Activated CD8-positive, alpha-beta memory T cell treated with anti-CD3 and anti-CD28 coated beads, Interleukin-2, amount 50 U/mL, for 48 hours (primary cell): ENCODE measurements at places on chromosomes 4 and X.

- no peak for DNase-seq
Observed at GRCh38 chrX:130051176-130051845, 59.0 kb downstream of the ELF4 start.

GRCh38 chrX:107743995-107744394 is 31.6 kb downstream of the TSC22D3 start:
- DNase-seq, result no peak

DNA sequence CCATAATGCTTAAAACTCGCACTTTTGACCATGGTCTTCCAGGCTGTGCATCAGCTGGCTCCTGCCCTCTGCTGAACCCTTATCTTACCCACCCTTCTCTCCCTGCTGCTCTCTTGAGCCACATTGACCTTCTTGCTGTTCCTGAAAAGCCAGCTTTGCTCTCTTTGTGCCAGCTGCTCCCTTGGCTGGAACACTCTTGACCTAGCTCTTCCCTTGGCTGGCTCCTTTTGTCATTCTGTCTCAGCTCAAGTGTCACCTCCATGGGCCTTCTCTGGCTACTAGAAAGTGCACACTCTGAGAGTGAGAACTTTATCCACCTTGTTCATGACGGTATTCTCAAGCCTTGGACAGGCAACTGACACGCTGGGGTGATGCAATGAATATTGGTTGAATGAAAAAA is 112.1 kb downstream of the MGST2 start:
- DNase-seq, result no peak

GRCh38 chr4:158051401-158052235 is 121.2 kb downstream of the GASK1B start:
- DNase-seq, result no peak

GRCh38 chrX:148649145-148649795 is 148.9 kb downstream of the AFF2 start:
- no peak for DNase-seq

GRCh38 chr4:117491516-117491915 is 406.1 kb upstream of the TRAM1L1 start:
- DNase-seq, result no peak

DNA sequence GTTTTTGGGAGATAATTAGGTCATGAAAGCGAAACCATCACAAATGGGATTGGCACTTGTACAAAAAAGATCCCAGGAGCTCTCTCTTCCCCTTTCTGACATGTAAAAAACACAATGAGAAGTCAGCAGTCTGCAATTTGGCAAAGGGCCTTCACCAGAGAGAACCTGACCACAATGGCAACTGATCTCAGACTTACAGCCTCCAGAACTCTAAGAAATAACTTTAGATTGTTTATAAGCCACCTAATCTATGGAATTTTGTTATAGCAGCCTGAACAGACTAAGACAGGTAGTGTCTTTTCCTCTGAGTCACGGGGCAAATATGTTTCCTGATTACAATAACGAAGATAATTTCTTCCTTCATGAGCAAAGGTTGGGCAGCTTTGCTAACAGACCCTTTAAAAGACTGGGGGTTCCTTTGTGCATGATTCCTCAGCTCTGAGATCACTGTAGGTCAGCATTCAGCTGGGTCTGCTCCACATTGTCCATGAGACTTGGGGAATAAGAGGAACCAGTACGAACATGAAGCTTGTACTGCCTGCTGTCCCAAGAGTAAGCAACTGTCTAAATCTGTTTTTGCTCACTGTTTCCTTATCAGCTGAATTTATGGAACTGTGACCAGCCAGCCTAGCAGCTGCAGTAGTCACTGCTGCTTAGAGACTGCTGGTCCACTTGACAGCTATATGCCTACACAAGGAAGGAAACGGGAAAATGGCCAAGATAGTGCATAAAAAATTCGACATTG is 191.6 kb downstream of the ANAPC10 start:
- no peak for DNase-seq

GRCh38 chr4:71683309-71683708 is 100.6 kb downstream of the GC start:
- no peak for DNase-seq

GRCh38 chr4:172709376-172709775 is 459.2 kb upstream of the GALNT7 start:
- no peak for DNase-seq

DNA sequence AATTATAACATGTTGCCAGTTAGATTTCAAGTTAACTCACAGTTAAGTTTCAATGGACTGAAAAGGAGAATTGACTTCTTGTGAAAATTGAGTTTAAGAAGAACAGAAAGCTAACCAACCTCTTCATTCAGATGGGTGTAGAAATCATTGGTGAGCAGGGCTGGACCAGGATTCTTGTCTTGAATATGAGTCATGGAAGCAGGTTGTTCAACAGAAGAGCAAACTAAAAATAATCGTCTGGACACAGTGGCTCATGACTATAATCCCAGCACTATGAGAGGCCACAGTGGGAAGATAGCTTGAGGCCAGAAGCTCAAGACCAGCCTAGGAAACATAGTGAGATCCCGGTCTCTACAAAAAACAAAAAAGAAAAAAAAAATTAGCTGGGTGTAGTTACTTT is 98.2 kb downstream of the ARSJ start:
- DNase-seq, result no peak

DNA sequence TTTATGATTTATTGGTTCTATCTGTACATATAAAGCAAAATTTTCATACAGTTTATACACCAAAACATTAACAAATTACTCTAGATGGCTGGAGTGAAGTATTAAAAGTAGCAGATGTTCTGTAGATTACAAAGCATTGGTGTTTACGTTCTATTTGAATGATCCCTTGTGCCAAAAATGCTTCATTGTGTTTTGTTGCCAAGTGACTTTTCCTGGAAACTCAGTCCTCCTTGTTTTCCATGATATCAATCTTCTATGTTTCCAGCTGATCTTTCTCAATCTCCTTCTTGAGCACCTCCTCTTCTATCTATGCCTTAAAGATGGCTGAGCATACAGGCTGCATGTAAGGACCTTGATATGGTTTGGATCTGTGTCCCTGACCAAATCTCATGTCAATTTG is 263.6 kb upstream of the CTSO start:
- no peak for DNase-seq

DNA sequence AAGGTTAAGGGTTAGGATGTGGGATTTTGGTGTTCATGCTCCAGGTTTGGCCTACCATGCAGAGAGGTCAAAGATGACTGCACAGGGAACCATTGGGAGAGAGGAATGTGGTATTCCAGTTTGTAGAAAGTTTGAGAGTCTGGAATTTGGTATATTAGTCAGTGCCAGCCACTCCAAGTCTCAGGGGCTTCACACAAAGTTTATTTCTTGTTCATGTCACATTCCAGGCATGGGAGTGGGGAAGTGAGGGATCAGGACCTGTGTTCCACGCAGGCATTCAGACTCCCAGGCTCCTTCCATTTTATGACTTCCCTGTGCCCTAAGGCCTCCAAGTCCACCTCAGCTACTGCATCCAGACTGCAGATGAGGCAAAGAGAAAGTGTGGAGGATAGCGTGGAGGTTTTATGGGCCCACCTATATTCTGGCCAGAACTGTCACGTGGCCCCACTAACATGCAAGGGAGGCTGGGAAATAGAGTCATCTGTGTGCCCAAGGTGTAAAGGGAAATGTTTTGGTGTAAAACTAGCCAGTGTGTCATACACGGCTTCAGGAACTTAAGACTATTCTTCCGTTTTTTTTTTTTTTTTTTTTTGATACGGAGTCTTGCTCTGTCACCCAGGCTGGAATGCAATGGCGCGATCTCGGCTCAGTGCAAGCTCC is 140.6 kb upstream of the SCML1 start:
- no peak for DNase-seq

GRCh38 chr4:120773641-120774040 is 148.9 kb downstream of the PRDM5 start:
- no peak for DNase-seq

DNA sequence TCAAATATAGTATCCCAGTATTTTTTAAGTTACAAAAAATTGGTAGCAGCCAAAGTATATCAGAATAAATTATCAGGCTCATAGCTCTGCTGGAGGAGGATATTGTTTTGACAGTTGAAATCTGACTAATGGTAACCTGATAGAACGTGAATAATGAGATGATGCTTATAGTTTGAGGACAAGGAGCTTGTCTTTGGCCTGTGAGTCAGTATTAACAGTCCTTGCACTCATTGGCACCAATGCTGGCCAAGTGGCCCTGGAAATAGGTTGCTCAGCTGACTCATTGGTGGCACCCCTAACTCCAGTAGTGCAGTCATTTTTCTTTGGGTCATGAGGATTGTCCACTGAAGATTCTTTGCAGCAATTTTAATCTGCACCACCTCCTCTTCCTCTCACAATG is 203.3 kb upstream of the JADE1 start:
- no peak for DNase-seq

GRCh38 chrX:152070144-152070543 is 68.2 kb downstream of the MAGEA10 start:
- no peak for DNase-seq

DNA sequence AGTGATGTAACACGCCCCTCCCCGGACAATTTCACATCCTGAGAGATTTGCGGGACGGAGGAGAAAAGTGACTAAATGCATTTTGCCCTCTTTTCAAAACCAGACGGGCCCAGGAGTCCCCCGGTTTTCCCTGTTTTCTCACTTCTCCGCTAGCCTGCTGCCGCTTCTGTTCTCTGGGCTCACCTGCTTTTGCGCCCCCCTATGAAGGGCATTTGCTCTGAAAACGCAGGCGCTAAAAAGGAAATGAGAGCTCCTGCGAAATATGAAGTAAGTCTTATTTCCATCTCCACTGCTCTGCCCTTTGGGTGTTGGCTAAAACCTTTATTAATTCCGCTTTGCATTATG is 613 bp upstream of the TMEM47 start:
- no peak for DNase-seq

GRCh38 chr4:141109983-141110382 is 23.3 kb downstream of the RNF150 start:
- DNase-seq, result no peak

DNA sequence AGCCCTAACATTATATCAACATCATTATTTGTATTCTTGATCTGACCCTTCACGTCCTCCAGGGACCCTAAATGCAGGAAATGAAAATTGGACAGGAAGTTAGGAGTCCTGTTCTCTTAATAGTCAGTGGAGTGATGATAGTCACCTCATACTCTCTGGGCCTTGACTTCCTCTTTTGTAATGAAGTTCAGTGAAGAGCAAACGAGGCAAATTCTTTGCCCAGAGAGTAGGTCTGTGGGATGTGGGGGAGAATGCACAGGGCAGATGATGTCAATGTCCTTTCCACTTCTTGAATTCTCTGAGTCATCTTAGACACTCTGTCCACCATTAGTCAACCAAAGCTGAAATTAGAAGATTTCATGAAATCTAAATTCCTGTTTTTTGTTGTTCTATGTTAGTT is 17.1 kb upstream of the GPRIN3 start:
- no peak for DNase-seq

DNA sequence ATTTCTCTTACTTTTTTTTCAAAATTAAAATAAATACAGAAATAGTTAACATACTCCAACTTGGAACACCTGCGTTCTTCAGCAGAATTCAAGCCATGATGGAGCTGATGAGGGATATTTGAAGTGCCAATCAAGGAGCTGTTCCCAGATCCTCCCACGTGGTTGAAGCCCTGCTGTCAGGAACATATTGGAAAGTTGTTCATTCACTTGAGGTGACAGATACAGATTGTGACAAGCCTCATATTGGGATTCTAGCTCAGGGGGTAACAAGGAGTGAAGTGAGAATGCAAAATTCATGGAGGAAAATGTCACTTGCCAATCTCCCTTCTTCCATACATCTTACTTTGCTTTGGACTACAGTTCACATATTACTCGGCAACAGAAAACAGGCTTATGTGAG is 2670.8 kb downstream of the PCDH7 start:
- no peak for DNase-seq

GRCh38 chr4:16415751-16416150 is 189.5 kb upstream of the TAPT1 start:
- no peak for DNase-seq

GRCh38 chrX:103063191-103063845 is 653 bp downstream of the BEX1 start:
- DNase-seq, result no peak

- DNase-seq, result no peak
Observed at GRCh38 chr4:121709766-121710405, 13.1 kb upstream of the ANXA5 start.

- DNase-seq, result no peak
Observed at GRCh38 chr4:88335092-88335665, 43.5 kb upstream of the HERC6 start.

DNA sequence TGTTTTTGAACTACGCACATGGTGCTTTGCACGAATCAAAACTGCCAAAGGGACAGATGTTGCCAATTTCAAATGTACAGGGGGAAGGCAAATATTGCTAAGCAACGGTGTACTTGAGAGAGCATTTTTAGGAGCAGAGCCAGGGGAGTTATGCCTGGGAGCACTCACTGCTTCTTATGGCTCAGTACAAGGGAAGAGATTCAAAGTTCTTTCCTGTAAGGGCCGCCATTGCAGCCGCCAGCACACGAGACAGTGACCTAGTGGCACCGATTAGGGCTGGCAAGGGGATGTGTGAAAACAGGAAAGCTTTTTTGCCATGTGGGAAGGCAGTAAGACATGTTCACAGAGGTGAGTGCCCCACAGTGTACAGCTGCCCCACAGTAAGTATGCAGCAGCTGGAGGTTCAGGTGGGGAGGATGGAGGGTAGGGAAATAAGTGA is 133.8 kb downstream of the AFF1 start:
- no peak for DNase-seq

DNA sequence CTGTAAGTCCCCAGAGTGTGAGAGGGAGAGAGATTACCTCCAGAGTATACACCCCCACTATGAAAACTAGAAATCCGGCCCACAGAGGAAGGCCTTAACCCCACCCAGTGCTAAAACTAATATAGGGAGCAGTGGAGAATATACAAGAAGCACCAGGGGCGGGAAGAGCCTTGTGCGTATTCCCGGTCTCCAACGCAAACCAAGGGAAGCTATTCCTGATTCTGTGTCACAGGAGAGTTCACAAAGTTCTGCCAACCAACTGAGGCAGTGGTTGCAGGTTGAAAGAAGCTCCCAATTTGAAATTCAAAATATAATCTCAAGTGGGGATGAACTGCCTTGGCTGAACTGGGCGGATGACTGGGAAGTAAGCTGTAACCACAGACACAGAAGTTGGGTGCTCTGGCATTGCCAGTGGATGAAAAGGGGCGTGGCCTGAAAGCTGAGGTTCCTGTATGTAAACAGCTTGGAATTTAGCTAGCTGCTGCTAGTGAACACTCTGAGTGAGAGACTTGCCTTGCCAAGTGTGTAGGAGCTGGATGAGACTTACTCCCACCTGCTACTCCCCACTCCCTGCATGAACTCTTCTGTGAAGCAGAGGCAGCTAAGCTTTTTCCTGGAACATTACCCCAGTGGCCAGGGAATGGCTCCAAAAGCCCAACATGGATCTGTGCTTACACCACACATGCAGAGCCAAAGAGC is 32.7 kb downstream of the ELF2 start:
- DNase-seq, result no peak

GRCh38 chrX:84357296-84357695 is 145.0 kb downstream of the HDX start:
- no peak for DNase-seq

GRCh38 chr4:140926672-140927071 is 170.5 kb upstream of the TBC1D9 start:
- DNase-seq, result no peak

GRCh38 chrX:26778320-26778888 is 562.4 kb downstream of the MAGEB5 start:
- no peak for DNase-seq

GRCh38 chr4:148674876-148675275 is 232.7 kb upstream of the NR3C2 start:
- DNase-seq, result no peak

- DNase-seq, result no peak
Observed at GRCh38 chr4:168666531-168666930, 169.7 kb downstream of the PALLD start.
